Stimulated activated CD4-positive, alpha-beta T cell treated with anti-CD3 and anti-CD28 coated beads, Interleukin-12 subunit alpha, Interleukin-12 subunit beta, amount 100 ng/mL, for 48 hours (primary cell): ENCODE measurements at places on chromosomes 1 and 21.

DNA sequence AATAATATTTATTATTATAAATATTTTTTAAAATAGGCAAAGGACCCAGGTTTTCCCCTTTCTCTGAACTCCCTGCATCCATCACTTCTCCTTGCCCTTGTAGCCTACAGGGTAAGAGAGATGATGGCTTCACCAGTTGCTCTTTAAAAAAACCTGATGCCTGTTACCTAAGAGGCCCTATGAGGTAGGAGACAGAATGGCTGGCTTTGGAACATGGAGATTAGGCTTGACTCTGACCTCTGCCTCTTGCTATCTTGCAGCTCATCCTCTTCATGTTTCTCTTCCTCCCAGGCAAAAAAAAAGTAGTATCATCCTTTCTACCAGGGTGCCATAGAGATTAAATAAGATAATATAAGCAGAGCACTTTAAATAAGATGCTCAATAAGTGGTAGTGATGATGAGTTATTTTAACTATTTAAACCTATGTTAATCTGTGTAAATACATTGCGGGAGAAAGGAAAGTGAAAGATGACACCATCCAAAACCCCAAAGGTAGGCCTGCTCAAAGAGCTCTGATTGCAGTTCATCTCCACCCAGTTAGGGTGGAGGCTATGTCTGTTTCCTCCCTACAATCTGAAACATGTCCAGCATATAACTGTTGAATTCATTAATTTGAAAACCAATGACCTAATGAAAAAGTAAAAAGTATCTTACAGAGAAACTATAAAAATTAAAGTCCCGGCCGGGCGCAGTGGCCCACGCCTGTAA lies 51.8 kb downstream of the RGS2 start:
- DNase-seq = no peak

GRCh38 chr1:160206421-160207117 lies 1.4 kb downstream of the PEA15 start:
- DNase-seq = no peak

GRCh38 chr1:2230781-2231531 lies 2.8 kb downstream of the SKI start:
- no peak for DNase-seq

- no peak for DNase-seq
These were observed 2.5 kb downstream of the SLC1A7 start for GRCh38 chr1:53139951-53140361.

DNA sequence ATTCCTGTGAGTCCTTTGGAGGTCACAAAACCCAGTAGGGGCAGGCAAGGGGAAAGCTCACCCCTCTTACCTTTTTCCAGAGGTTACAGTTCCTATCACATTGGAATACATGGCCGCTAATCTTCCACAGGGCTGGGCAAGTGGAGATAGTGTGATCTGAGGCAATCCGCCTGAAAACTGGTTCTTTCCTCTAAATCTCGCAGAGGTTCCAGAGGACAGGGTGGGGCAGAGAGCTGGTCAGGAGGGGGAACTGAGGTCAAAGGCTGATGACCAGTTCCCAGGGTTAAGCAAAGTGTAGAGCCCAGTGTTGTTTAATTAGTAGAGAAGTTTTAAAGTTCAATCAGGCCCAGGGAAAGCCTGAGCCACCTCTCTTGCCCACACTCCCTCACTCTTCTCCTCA lies at the start of gene SERPINC1:
SERPINC1 (minus strand) TSS at position 179 of the 400 bp plus-strand sequence; CDS start at position 111, 68 bp downstream.
- DNase-seq = no peak

- DNase-seq = peak; percentile 7
These were observed 8.1 kb downstream of the TDRD5 start for GRCh38 chr1:179599623-179600249.

- DNase-seq = no peak
These were observed 49.8 kb downstream of the TPR start for GRCh38 chr1:186325239-186325638.

DNA sequence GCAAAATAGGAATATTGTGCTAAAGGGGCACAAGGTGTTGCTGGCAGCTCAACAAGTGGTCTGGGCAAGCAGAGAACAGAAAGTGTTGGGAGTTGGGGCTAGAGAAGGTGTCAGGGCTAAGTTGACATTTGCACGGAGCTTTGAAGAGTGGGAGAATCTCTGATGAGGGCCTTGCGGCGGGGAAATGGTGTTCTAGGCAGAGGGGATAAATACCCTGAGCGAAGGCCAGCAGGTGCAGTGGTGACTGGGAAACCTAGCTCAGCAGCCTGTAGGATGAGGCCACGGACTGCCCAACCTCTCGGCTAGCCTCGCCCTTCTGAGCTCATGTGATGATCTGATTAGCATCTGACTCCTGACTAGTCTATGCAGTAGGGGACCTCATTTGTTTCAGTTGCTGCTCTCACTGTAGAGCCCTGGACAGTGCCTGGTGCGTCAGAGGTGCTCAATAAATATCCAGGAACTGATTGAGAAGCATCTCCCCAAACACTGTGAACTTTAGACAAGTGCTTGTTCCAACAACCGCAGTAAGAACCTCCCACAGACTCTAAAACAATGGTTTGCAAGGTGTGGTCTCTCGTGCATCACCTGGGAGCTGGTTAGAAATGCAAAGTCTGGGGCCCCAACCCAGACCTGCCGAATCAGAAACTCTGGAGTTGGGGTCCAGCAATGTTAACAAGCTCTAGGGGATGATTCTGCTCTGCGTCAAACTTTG lies 1.0 kb upstream of the FOXO6 start:
- DNase-seq = no peak

DNA sequence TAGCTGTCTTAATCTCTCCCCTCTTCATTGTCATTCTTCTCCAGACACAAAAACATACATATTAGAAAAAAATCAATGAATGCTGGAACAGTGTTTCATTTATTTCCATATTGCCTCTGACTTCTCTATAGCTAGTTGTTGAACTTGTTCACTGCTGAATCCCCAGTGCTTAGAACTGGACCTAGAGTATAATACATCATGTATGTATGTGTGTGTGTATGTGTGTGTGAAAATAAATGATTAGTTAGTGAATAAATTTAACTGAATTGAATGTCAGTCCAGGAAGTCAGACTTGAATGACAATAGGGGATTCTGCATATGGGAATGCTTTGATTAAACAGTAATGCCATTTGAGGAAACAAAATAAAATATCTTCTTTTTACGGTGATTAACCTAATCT lies 36.4 kb downstream of the FMO3 start:
- no peak for DNase-seq

DNA sequence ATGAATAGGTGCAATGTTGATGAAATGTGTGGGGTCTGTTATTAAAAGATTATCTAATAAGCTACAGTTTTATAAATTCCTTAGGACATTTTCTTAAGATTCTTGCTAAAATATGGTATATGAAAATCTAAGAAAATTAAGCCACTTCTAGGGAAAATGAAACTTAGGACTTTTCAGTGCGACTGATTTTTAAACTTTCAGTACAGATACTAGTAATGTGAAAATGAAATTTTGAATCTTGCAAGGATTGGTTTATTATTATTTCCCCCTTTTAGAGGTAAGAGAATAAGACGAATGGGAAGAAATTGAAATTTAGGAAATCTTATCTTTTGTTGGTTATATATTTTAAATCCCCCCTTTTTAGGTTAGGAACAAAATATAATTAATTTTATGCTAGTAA lies 16.4 kb downstream of the CAPZA1 start:
- DNase-seq = no peak
